Thymus (tissue), 14 donors: ENCODE measurements at places on chromosomes 1 and 21. TPM values are rescaled to one million over a fixed set of nuclear protein-coding genes. Genes with fewer than 3 reads are reported as not detected.

Gene FAM76A
- total RNA-seq = 8.9 TPM

DNA sequence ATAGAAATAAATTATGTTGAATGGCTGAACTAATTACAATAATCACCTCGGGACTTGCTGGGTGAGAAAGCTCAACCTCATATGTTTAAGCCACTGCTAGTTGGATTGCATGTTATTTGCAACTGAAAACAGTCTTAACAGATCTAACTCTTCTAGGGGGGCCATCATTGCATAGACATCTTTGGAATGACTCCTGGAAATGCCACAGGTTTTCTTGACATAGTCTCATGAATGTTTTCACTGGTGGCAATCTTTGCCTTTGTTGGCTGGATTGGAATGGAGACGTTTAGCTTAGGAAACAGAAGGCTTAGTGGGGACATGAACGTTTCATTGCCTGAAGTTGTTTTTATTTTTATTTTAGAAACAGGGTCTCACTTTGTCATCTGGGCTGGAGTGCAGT is 8.8 kb upstream of the WDTC1 start:
- H3K4me1 ChIP-seq = no peaks in the 10 kb centered on the region
- no peaks in the 10 kb centered on the region for H3K36me3 ChIP-seq
- no peak for DNase-seq
- no peaks in the 10 kb centered on the region for H3K27me3 ChIP-seq

DNA sequence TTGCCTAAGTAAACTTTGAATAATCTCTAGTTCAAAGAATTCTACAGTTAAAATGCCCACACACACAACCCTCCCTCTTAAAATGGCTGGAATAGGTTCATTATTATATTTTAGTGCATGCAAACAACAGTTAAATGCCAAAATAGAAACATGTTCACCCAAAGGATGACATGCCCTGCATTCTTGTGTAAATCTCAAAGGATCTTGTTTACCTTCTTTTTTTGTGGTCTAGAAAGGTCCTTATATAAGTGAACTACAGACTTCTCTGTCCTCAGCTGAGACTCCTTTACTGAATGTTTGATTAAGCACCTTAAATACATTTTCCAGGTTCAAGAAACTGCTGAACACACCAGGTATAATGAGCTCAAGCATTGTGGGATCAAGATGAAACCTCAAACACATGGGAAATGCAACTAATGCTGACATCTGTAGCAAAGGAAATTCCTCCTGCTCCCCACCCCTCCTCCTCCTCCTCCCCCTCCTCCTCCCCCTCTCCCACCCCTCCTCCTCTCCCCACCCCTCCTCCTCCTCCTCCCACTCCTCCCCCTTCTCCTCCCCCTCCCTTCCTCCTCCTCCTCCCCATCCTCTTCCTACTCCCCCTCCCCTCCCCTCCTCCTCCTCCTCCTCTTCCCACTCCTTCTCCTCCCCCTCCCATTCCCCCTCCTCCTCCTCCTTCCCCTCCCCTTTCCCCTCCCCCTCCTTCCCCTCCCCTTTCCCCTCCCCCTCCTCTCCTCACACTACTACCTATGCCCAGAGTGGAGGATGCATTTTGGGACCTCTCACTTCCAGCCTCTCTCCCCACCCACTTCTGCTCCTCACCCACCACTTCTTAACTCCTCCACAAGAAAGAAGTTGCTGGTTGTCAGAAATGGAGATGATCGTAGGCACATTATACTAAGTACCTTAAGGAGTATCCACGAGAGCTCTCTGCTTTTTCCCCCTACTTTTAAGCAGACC is 233.9 kb downstream of the MRPL39 start:
- no peak overlapping the region for H3K4me3 ChIP-seq
- no peaks in the 10 kb centered on the region for H3K4me1 ChIP-seq
- no peak for DNase-seq
- H3K36me3 ChIP-seq = no peaks in the 10 kb centered on the region
- H3K27ac ChIP-seq = no peak overlapping the region

DNA sequence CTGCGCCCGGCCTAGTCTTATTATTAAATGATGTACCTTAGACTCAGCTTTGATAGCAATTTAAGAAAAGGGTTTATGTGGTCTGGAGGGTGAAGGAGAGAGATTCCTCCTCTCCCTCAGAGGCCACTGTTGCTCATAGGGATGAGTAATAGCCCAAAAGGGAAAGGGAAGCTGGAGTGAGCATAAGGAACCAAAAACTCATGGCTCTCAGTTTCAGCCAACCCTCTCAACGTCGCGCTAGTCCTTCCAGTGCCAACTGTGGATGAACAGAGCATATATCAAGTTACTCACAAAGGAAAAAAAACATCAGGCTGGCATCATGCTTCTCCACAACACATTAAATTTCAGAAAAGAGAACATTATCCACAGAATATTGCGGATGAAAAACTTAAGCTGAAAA is 8.3 kb upstream of the GPR89B start:
- H3K36me3 ChIP-seq = no peaks in the 10 kb centered on the region
- H3K27ac ChIP-seq = no peak overlapping the region
- H3K4me3 ChIP-seq = no peak overlapping the region
